ENCODE measurements at places on chromosomes 2 and 18.

DNA sequence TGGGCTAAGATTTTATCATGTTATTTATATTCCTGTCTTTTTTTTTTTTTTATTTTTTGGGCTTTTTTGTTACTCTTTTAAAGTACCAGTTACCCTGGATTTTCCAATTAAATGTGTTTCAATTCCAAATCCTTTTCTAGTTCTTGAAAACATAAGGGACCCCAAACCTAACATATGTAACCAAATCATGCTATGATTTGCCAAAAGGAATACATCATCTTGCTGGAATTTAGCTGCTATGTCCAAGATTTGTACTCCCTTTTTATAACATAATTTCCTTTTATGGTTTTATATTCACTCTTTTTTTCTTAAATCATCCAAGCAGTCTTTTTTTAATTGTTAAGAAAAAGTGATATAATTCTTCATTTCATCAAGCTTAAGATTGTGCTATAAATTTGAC is 60.9 kb upstream of the DSEL start:
- no peak for DNase-seq

- DNase-seq, result no peak
Measured at GRCh38 chr2:151851761-151852160, 23.5 kb upstream of the ARL5A start.

DNA sequence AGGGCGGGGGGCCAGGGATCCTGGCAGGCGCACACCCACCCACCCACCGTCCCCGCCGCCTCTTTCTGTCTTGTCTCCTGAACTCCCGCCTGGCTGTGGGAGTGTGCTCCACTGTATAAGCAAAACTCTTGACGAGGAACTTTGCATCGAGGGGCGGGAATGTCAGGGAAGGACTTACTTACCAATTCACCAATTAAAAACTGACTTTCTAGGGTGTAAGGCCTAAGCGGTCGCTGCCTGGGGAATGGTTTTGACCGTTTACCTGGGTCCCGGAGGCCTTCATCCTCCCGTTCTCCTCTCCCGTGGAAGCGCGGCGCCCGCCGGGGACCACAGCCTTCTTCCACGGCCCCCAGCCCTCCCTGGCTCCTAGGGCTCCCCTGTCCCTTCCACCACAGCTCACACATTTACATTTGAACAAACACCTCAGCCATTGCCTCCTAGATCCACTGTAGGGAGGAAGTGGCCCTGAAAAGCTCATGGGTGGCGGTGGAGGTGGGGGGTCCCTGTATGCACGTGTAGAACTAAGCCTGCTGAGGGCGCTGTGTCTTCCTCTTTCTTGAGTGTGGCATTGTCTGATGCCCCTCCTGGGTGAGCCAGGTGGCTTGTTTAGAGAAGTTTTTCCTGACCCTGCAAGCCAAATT is 8.9 kb downstream of the ASIC4 start:
- no peak for DNase-seq

DNA sequence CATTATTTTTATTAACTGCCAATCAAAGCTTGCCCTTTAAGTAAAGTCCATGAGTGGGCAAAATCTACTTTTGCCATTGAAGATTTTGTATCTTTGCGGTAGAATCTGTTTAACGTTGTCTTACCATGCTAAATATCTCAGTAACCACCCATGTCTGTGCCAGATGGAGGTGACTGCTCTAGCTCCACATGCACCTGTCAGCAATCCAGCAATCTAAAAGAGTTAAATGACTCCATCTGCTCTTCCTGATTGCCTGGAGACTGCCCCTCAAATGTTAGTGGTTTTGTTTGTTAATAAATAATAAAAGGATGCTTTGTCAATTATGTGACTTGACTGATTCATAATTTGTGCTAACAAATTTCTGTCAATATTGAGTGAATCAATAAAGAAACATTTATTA is 141.7 kb downstream of the RBM43 start:
- no peak for DNase-seq

- DNase-seq, result no peak
Measured at GRCh38 chr2:29189052-29189451, 73.8 kb downstream of the CLIP4 start.

GRCh38 chr2:187544371-187545080 is 9.7 kb downstream of the TFPI start:
- DNase-seq, result no peak

- no peak for DNase-seq
Measured at GRCh38 chr2:111191877-111192276, 71.2 kb downstream of the BCL2L11 start.

DNA sequence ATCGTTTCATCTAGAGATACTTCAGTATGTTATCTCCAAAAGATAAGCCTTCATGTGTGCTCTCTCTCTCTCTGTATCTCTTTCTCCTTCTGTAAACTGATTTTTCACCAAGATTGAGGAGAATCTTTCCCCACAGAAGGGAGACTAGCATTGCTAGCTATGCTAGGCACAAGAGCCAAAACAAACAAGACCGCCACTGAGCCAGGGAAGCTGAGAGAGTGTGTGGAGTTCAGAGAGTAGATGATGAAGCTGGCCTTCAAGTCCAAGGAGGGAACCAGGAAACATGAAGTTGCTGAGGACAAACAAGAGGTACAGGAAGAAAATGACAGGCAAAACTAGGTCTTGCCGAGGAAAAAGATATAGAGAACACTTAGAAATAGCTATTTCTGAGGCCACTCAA is 23.4 kb downstream of the DAPL1 start:
- DNase-seq, result no peak

- no peak for DNase-seq
Measured at GRCh38 chr18:8351161-8351560, 258.1 kb upstream of the RAB12 start.

- DNase-seq, result peak; percentile 86
Measured at GRCh38 chr2:10043906-10044601, 704 bp downstream of the KLF11 start.

DNA sequence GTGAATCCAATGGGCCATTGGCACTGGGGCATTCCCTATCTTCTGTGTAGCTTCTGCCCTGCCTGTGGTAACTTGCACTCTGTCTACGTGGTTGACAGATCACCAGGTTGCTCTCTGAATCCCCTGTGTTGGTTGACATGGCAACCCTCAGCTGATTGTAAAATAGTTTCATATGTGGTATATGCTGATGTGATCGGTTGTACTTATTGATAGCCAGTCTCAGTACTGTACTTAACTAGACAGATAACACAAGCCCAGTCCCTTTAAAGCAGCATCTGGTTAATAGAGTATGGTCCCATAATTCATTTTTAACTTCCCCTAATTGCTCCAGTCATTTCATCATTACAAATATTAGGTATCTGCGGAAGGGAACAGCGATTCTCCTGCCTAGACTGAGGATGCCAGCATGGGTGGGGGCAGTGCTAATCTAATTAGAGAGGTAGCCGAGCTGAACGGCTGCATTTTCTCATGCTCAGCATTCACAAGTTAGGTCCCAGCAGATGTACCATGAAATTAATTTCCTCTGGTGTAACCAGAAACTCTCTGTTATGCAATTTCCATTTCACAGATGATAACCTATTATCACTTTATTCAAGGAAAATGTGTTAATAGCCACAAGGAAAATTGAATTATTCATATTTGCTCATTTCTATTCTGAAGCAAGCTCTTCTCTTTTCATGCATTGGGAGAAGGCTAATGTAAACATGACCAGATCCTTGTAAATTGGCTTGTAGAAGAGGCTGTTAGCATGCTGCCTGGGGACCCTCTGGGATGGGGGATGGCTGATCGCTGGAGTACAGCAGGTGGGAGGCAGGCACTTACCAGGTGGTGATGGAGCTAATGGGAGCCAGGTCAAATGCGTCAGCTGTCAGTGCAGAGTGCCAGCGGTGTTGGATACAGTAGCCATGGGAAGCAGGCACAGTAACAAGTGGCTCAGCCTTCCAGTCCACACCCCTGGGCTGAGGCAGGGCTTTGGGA is 608.3 kb downstream of the GALR1 start:
- no peak for DNase-seq

GRCh38 chr18:80137976-80138375 is 28.9 kb downstream of the ADNP2 start:
- DNase-seq, result no peak

- DNase-seq, result no peak
Measured at GRCh38 chr18:30499721-30500120, 542.8 kb downstream of the DSC3 start.

- no peak for DNase-seq
Measured at GRCh38 chr2:169765523-169765922, 31.9 kb downstream of the KLHL23 start.

- DNase-seq, result no peak
Measured at GRCh38 chr2:170224692-170225294, 46.8 kb downstream of the MYO3B start.

DNA sequence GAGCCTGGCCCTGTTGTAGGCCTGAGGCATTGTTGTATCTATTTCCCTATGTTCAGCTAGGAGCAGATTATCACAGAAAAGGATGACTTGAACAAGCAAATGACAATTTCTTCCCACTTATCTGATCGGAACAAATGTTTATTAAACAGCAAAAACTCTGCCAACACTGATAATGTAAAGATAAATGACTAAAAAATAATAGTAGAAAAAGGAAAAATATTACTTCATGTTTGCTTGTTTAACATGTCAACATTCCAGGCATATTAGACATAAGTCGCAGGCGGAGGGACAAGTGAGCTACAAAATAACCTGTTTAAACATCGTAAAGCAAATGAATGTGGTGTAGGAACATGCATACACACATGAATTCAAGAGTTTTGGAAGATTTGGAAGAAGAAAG is 257.9 kb downstream of the TMX3 start:
- no peak for DNase-seq

- DNase-seq, result no peak
Measured at GRCh38 chr2:135096665-135097446, 44.8 kb downstream of the RAB3GAP1 start.

GRCh38 chr2:169360984-169361705 is 1.2 kb downstream of the LRP2 start:
- no peak for DNase-seq

- DNase-seq, result no peak
Measured at GRCh38 chr2:240211096-240211495, 70.6 kb upstream of the OTOS start.

- no peak for DNase-seq
Measured at GRCh38 chr2:43136011-43136799, 90.2 kb downstream of the ZFP36L2 start.

- no peak for DNase-seq
Measured at GRCh38 chr2:16625201-16625729, 40.4 kb downstream of the CYRIA start.

- no peak for DNase-seq
Measured at GRCh38 chr18:28574175-28574574, 397.2 kb upstream of the CDH2 start.

DNA sequence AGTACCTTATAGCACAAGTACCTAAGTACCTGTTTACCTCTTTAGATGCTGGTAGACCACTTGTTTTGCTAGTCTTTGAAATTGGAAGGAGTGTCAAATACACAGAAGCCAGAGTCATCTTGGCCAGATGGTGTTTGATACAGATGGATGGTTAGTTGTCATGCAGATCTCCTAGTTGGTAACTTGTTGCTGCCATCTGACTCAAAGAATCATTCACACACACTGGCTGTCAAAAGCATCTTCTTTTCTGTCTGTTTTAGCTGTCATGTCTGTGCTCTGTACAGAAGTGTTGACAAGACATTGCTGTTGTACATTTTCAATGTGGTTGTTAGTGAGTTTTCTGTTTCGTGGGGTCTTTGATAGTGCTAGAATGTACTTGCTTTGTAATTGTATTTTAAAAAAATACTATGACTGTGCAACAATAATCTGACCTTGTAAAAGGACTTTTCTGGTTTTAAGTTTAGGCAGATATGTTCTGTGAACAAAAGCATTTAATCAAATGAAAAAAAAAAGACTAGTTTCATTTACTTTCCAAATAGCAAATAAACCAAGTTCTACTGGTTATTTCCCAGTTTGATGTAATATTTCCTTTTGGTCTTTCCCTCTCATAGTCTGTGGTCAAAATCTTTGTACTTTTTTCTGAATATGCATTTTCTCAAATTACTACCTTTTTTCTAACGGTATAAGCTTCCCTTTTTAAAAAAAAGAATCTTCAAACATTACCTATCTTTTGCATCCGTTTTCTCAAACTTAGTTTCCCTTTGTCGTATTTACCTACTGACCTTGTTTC is 39.9 kb downstream of the TANK start:
- no peak for DNase-seq

- no peak for DNase-seq
Measured at GRCh38 chr18:27661320-27662018, 476.4 kb upstream of the CHST9 start.

All from activated T-helper 1 cell treated with anti-CD3 and anti-CD28 coated beads, Interleukin-12 subunit alpha, Interleukin-12 subunit beta, Interleukin-2, Interleukin-4 antibody, amounts not matched to agents 30 ng/mL and 10 ng/mL and 1 ng/mL, durations not matched to agents 14 hours and 24 hours and 36 hours (primary cell).